ENCODE measurements at places on chromosomes 6 and 20.

- DNase-seq: peak; percentile 13
These were observed 43.4 kb upstream of the CDYL start for GRCh38 chr6:4732691-4733315.

- peak; percentile 31 for DNase-seq
These were observed 55.0 kb upstream of the HLA-A start for GRCh38 chr6:29887330-29887818.

- peak; percentile 51 for DNase-seq
These were observed 40.5 kb upstream of the OSTM1 start for GRCh38 chr6:108114841-108115597.

- DNase-seq: no peak
These were observed 88.0 kb upstream of the JAG1 start for GRCh38 chr20:10761786-10762185.

- peak; percentile 42 for DNase-seq
These were observed 4.4 kb downstream of the ZKSCAN3 start for GRCh38 chr6:28353981-28354676.

GRCh38 chr6:116969211-116969863 is 92.3 kb downstream of the RFX6 start:
- DNase-seq: peak; percentile 45

All from head of caudate nucleus (tissue), 42 donors.